ENCODE measurements at places on chromosomes 1 and 21.

DNA sequence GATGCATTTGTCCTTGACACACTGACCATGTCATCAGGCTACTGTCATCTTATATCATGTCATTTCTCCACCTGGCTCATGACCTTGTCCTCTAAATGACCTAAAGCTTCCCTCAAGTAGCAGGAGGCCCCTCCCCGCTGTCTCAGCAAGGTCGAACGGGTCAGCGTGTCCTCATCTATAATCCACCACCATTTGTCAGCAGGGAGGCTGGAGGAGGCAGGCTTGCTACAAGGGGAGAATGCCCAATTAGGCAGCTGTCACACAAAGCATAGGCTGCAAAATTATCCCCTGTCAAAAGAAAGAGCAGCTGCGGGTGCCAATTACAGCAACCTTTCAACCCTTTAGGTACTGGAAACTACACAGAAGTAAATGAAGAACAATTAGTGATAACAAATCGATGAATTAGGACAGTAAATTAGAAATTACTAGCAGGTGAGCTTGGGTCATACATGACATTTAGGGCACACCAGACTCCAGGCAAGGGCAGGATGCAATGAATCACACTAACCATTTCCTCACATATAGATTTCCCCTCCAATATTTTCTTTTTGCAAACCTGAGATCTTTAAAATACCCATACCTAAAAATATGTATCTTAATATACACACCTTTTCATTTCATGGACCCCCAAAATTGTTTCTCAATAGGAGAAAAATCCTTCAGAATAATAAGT, 61.2 kb downstream of the NRIP1 start:
- DNase-seq, result no peak

DNA sequence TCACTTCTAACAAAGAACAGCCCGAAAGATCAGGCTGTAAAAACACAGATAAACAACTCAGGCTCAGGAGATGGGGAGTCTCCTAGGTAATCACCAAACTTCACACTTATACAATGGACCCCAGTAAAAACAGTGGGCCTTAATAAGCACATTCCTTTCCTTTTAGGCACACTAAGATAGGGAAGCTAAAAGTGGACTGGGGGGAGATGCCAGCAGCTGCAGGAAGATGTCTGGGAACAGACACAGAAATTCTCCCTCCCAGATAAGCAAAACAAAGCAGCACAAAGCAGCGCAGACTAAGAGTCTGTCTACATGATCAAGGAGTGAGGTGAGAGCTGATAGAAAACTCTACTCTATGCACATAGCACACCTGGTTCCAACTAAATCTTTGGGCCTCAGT, 29.0 kb upstream of the CTBS start:
- no peak for DNase-seq

DNA sequence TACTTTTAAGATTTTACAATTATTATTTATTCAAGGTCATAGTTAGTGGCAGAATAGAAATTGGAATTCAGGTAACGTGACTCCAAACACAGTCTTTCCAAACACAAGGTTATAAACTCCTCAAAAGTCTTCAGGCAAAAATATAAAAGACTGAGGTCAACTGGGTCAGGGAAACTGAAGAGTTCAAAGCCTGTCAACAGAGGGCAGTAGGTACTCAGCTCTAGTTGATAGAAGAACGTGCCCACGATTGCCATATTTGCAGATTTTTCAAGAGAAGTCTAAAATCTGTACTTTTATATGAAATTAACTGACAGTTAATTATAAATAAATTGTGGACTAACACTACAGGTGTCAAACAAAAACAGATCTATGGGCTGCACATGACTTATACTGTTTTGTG, 135.0 kb downstream of the LHX4 start:
- DNase-seq, result no peak

DNA sequence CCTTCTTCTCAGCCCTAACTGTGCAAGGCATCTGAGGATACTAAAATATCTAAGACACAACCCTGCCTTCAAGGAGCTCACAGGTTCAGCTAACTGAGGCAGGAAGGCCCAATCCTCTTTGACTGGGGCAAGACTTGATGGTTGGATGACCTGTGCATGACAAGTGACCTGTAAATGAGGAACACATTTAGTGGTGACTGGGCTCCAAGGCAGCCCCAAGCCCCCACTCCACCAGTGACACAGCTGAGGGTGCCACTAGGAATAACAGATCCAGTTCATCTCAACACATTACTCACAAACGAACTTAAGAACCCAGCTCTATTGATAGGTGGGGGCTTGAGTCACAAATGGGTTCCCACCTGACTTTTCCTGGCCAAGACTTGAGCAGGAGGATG, 244.7 kb upstream of the IRF2BP2 start:
- DNase-seq, result no peak

GRCh38 chr1:17655169-17655568, 100.0 kb upstream of the ACTL8 start:
- DNase-seq, result no peak

GRCh38 chr1:226645279-226645976, 93.7 kb downstream of the ITPKB start:
- DNase-seq, result no peak

DNA sequence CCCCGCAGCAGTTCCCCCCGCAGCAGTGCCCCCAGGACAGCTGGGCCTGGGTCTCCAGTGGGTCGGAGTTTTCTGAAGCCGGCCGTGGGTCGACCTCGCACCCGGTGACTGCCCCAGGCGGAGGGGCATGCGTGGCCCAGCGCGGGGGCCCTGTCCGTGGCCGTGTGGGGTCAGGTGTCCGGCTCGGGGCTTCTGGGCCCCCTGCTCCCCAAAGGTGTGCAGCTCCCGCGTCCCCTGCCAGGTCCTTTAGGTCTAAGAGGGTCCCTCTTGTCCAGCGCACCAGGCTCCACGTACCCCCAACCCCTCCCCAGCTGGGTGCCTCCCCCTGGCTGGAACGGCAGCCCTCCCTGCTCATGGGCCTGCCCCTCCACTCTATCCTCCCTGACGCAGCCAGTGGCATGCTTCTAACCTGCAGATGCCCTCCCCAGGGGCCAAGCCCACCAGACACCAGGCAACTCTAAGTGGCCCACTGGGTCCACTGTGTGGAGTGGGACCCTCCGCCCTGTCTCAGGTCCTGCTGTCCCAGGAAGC, 5.9 kb upstream of the HES4 start:
- no peak for DNase-seq

- no peak for DNase-seq
Observed at GRCh38 chr1:221066351-221067001, 187.2 kb downstream of the HLX start.

DNA sequence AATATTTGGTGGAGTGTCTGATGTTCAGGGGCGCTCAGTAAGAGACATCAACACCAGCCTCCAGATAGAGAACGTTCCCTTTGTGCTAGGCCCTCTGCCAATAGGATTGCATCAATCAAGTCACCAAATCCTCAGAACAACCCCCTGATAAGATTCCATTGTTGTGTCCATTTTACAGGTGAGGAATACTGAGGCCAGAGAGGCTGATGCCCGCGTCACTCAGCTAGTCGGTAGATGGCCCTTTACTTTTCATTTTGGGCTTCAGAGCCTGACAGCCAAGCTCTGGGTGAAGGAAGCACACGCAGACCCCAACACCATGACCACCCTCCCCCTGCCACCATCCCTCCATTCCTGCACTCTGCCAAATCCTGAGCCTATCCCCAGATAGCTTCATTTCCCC, 406.2 kb downstream of the PTPRU start:
- no peak for DNase-seq

DNA sequence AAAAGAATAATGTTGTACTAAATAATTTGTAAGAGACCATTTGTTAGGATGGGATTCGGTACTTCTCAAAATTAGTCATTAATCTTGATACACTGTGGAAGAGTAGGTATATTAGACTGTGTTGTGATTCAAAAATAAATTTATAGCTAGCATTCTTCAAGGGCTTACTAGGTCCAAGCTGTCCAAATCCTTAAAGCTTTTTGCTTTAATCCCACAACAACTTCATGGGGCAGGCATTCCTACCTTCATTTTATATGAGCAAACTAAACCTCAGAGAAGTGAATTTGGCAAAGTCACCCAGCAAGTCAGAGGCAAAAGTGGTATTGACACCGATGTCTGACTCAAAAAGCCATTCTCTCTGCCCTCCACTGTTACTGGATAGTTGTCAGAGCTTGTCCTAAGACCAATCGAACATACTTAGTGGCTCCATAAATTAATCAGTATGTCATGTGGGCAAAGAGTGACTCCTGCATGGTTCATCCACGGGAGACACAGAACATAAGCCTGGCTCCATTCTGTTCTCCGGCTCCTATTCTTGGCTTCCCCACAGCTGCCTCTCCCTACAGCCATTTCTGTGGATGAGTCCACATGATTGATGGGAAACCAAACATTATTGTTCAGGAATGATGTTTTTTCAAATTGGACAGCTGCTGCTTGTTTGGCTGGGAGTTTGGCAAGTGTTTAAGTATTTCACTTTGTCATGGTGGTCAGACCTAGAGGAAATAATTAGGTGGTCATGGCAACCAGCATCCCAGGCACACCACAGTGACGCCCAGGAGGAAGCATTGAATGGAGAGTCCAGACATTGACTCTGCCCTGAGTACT, 133.4 kb upstream of the FGGY start:
- DNase-seq, result no peak

DNA sequence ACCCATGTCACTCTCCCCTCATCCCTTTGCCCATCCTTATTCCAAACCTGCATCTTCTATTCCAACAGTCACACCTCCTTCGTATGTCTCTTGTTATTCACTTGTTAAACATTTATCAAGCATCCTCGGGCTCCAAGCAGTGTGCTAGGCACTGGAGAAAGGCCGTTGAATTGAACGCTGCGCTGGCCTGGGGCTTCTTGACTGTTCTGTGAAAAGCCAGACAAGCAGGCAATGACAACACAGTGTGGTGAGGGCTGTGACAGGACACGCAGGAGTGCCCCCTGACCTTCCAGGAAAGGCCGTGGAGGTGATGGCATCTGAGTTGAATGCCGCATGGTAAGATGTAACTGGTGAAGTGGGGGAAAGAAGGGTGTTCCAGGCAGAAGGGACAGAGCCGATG, 19.2 kb downstream of the ETV3 start:
- no peak for DNase-seq

GRCh38 chr1:62318320-62318755, 896 bp downstream of the KANK4 start:
- DNase-seq, result no peak
